Breast epithelium (tissue), 4 donors: ENCODE measurements at places on chromosomes 3 and 15. TPM values are rescaled to one million over a fixed set of nuclear protein-coding genes. Genes with fewer than 3 reads are reported as not detected.
A peak's percentile ranks its signal among the peaks of the same experiment; 100 is the strongest.

DNA sequence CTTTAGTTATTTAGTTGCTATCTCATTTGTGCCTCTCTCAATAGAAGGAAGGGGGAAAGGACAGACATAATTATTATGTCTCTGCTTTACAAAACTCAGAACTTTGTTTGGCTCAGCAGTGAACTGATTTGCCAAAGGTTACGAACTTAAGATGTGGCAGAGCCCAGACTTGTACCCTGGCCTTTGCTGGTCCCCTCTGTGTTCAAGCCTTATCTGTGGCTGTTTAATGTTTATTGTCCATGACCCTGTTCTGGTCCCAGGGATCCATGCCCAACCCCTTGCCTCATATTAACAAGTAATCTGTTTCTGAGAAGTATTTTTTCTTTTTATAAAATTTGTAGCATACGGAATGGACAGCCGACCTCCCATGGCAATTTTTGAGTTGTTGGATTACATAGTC is 10.7 kb downstream of the SNAPC5 start:
- H3K27me3 ChIP-seq = no peaks in the 10 kb centered on the region
- H3K4me1 ChIP-seq = no peaks in the 10 kb centered on the region
- no peak overlapping the region for H3K27ac ChIP-seq

DNA sequence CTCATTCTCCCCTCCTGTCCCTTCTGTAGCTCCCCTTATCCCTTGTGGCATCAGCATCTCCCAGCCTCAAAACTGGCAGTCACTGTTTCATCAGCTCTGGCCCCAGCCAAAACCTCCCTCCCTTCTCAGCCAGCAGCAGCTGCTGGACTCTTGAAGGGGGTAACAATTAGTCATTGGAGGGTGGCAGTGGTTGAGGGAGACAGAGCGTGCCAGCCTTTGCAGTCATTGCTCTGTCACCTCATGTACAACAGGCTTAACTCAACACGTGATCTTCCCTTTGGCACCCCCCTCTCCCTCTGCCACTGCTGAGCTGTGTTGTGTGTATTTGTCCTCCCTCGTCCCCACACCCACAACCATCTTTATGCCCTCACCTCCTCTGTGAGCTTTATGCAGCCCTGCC is 28.2 kb downstream of the RBP2 start:
- H3K4me3 ChIP-seq = no peak overlapping the region
- H3K4me1 ChIP-seq = no peaks in the 10 kb centered on the region
- no peak overlapping the region for H3K27ac ChIP-seq

DNA sequence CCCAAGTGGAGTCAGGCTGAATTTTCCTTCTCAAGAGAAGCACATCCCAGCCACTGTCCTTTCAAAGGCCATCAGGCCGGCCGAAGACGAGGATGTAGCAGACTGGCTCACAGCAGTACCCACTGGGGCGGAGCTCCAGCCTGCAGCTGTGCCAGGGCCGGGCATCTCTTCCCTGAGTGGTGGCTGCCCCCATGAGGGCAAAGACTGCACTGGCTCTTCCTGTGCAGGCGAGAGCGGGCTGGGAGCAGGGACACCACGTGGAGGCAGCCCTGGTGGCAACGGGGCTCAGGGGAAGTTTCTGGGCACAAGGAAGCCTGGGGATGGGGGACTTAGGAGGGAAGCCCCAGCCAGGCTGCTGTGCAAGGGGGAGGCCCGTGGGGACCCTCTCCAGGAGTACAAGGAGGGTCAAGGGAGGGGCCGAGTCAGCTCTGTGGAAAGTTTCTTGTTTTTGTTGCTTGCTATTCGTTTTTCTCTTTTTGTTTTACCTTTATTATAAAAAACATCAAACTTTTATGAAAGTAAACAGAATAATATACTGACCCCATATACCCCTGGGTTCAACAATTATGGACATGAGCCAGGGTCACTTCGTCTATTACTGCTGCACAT is 66.1 kb downstream of the RPN1 start:
- DNase-seq = peak; percentile 73
- no peak overlapping the region for H3K4me3 ChIP-seq
- no peaks in the 10 kb centered on the region for H3K4me1 ChIP-seq
- no peaks in the 10 kb centered on the region for H3K27me3 ChIP-seq
- no peak overlapping the region for H3K27ac ChIP-seq
- no peaks in the 10 kb centered on the region for H3K36me3 ChIP-seq

GRCh38 chr3:171677706-171678105 is 132.6 kb downstream of the PLD1 start:
- no peaks in the 10 kb centered on the region for H3K36me3 ChIP-seq
- H3K4me1 ChIP-seq = no peaks in the 10 kb centered on the region
- H3K27ac ChIP-seq = no peak overlapping the region

PTX3 gene
- total RNA-seq = 36.9 TPM

IRAK2 gene
- total RNA-seq = 5.1 TPM

DNA sequence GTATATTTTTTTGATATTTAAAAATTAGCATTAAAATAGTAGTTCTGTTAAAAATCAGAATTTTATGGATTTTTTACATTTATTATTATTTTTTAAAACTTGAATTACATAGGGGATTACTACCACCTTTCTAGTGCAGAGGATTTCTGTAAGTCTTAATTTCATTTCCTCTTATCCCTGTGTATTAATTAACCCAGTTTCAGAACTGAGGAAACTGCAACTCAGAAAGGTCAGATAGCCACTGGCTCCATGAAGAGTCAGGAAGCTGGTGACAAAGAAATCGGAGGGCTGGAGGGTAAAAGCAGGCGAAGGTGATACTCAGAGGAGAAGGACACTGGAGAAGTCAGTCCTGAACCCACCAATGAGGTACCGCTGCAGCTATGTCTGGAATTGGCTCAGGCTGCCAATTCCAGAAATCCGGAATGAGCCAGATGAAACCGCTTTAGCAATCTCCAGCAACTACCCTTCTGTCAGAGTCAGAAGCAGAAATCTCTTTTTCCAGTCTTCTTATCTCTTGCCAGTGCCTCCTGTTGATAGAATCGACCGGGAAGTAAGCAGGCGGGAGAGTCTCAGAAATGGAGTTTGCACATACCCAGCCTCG is 308.5 kb downstream of the SV2B start:
- no peaks in the 10 kb centered on the region for H3K36me3 ChIP-seq
- DNase-seq = no peak
- H3K27me3 ChIP-seq = no peaks in the 10 kb centered on the region
- no peak overlapping the region for H3K4me3 ChIP-seq

DNA sequence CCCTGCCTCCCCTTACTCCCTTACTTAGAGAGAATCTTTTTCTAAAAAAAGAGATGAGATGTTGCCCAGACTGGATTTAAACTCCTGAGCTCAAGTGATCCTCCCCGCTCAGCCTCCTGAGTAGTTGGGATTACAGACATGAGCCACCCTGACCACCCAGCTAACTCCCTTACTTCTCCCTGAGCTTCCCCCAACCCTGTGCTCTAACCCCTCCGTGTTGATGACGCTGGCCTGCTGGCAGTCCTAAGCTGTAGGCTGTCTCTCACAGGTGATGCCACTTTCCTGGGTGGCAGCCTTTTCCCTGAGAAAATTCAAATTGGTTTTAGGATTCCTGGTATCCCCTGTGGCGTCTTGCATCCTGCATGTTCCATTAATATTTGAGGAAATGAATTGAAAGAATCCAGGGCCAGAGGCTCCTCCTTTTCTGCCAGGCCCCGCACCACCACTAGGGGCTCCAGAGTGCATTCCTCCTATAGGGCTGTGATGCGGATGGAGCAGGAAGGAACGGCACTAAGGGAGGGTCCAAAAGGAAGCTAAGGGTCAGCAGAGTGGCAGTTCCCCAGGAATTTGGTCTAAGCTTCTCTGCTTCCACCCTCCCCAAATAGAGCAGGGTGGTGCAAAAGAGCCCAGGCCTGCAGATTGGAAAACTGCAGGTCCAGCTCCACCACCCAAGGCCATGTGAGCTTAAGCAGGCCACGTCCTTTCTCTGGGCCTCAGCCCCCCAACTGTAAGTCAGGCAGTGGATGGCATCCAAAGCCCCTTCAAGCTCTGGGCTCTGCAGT is 101.1 kb downstream of the DAPK2 start:
- no peaks in the 10 kb centered on the region for H3K27me3 ChIP-seq
- peak; percentile 82 for DNase-seq
- no peak overlapping the region for H3K4me3 ChIP-seq
- no peaks in the 10 kb centered on the region for H3K36me3 ChIP-seq
- H3K4me1 ChIP-seq = peaks cover under 1% of the 10 kb centered on the region

- DNase-seq = no peak
- H3K36me3 ChIP-seq = no peaks in the 10 kb centered on the region
- H3K27ac ChIP-seq = no peak overlapping the region
- H3K4me3 ChIP-seq = no peak overlapping the region
Observed at GRCh38 chr3:31561891-31562290, 29.2 kb downstream of the STT3B start.

DNA sequence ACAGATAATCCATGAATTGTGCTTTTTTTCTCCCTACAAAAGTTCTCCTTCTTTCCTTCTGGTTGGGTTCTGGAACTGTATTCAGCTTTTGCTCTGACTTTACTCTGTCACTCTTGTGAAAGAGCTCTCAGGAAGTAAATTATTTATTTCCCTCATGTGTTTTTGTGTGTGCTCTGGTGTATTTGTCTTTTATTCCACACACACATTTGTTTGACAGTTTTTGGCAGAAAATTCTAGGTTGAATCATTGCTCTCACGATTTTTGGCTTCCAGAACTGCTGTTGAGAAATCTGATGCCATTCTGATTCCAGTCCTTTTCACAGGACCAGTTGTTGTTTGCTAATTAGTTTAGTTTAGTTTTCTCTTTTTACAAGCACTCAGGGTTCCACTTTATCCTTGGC is 172.8 kb downstream of the PLCH1 start:
- no peaks in the 10 kb centered on the region for H3K36me3 ChIP-seq
- H3K4me3 ChIP-seq = no peak overlapping the region
- no peaks in the 10 kb centered on the region for H3K4me1 ChIP-seq
- H3K27me3 ChIP-seq = no peaks in the 10 kb centered on the region
- H3K27ac ChIP-seq = no peak overlapping the region

GRCh38 chr15:63869371-63870042 is 35.8 kb upstream of the HERC1 start:
- no peak overlapping the region for H3K4me3 ChIP-seq
- H3K36me3 ChIP-seq = no peaks in the 10 kb centered on the region
- H3K27ac ChIP-seq = no peak overlapping the region

GRCh38 chr3:43378066-43378935 is 92.0 kb downstream of the SNRK start:
- H3K27ac ChIP-seq = no peak overlapping the region
- no peaks in the 10 kb centered on the region for H3K4me1 ChIP-seq

CLDN18 gene
- total RNA-seq = not detected

COL6A5 gene
- not detected for total RNA-seq

DNA sequence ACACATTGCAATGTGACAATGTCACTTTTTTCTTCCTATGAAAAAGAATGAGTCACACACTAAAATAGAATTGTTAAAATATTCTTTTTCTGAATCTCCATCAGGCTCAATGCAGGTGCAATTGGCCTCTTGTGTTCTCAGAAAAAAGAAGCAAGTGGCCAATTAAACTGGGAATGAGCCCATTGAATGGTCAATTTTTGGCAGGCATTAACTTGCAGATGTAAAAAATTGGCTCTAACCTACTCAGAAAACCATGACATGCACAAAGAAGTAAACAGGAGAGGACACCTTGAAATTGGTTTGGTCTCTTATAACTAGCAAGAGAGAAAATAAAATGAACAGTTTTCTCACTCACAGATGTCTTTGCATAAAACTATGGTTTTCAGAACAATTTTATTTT is 820.8 kb downstream of the TBL1XR1 start:
- H3K27me3 ChIP-seq = no peaks in the 10 kb centered on the region
- no peak overlapping the region for H3K27ac ChIP-seq
- H3K36me3 ChIP-seq = no peaks in the 10 kb centered on the region
- no peaks in the 10 kb centered on the region for H3K4me1 ChIP-seq
- H3K4me3 ChIP-seq = no peak overlapping the region

ISLR2 gene
- 0.88 TPM for total RNA-seq

NRG4 gene
- not detected for total RNA-seq

DNA sequence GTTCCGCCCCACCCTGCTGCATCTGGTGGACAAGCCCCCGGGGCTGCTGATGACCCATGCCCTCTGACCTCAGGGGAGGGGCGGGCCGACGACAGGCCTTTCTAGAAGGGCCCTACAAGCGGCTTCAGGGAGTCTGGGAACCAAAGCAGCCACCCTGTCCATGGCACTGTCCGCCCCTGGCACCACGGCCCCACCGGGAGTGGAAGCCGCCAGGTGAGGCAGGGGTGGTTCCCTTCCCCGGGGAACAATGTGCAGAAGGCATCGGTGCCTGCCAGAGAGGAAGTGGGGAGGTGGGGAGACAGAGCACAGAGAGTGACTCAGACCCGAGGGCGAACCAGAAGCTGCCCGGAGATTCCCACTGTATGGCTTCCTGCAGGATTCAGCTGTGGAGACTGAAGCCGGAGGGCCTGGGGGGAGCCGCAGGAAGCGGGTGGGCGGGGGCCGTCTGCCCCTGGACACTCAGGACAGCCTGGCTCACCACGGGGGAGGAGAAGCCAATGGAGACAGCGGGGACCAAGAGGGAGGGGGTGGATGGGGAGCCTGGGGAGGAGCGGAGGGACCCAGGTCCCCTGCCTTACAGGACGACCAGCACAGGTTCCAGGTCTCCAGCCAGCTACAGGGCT is 134.0 kb downstream of the TPRA1 start:
- H3K4me3 ChIP-seq = no peak overlapping the region
- H3K27ac ChIP-seq = no peak overlapping the region
- H3K27me3 ChIP-seq = peaks cover 6% of the 10 kb centered on the region
- H3K36me3 ChIP-seq = no peaks in the 10 kb centered on the region

CHDH gene
- 27.9 TPM for total RNA-seq

DNA sequence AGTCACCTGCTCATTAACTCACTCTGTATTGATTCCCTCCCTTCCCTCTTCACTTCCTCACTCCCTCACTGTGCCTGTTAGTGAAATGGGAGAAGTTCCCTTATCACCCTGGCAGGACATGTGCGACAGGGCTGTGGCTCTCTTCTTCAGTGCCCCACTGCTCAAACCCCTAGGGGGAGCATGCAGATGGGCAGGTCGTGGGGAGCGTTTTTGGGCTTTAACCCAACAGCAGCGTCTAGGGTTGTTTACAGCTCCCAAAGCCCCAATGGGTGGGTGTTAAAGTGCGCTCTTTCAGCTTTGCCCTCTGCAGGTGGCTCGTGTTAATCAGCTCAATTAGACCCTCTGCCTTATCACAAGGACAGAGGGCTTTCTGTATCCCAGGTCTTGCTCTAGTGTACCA is 447.8 kb upstream of the PROK2 start:
- no peak for DNase-seq
- no peaks in the 10 kb centered on the region for H3K36me3 ChIP-seq
- H3K4me3 ChIP-seq = no peak overlapping the region
- no peaks in the 10 kb centered on the region for H3K27me3 ChIP-seq

GOLGA8N gene
- total RNA-seq = 12.1 TPM

- H3K4me3 ChIP-seq = no peak overlapping the region
- DNase-seq = no peak
Observed at GRCh38 chr15:60890375-60891230, 338.5 kb downstream of the RORA start.

- no peaks in the 10 kb centered on the region for H3K36me3 ChIP-seq
- H3K4me3 ChIP-seq = no peak overlapping the region
- H3K27ac ChIP-seq = no peak overlapping the region
- no peaks in the 10 kb centered on the region for H3K4me1 ChIP-seq
Observed at GRCh38 chr3:123559040-123559861, 25.6 kb downstream of the HACD2 start.
